ENCODE measurements at places on chromosomes 12 and 14.

- no peak for DNase-seq
Observed at GRCh38 chr12:38555620-38556591, 239.3 kb downstream of the ALG10B start.

DNA sequence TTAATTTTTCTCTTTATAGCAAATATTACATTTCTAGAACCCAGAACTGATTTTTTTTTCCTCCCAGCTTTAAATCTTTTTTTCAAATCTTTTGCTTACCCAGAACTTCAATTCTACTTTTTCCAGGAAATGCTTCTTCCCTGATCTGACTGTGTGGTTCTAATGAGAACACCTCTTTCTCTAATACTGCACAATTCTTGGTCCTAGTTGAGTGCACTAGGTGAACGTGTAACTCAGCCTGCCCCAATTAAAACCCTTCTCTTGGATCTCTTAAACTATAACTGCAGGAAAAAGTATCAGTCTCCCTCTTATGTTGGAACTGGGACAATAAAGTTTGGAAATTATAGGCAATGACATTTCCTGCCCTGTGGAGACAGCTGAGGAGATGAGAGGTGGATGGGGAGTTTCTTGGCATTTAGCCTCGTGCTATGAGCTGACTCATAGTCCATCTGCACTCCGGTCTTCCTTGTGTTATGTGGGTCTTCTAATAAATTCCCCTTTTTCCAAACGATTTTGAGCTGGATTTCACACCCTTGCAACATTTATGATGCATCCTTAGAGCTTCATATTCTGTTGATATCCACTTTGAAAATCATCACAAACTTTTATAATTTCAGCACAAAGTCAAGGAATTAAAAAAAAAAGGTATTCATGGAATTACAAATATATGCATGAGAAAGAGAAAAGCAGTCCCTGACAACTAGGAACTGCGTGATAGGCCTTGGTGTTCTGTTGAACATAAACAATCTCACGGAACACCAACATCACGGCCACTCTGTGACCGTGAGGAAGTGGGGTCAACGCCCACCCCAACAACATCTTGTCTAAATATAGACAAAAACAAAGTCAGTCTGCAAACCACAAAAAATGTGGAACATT lies 52.4 kb downstream of the BRMS1L start:
- DNase-seq: peak; percentile 87

GRCh38 chr14:101823511-101824120 lies 62.1 kb downstream of the PPP2R5C start:
- no peak for DNase-seq

GRCh38 chr12:65879878-65880277 lies 55.6 kb downstream of the HMGA2 start:
- DNase-seq: peak; percentile 82

DNA sequence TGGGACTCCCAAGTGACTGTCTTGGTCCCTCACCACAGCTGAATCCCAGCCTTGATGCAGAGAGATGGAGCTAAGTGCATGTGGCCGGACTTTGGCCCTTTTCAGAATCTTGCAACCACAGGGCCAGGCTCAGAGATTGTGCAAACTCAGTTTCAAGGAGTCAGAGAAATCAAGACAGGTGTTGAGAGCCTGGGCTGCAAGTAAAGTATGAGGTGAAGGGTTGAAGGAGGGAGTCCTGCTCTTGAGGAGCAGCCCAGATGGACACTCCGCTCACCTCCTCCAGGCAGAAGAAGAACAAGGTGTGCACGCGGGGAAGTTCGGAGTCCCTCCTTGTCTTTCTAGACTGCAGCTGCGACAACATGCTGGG lies 6.3 kb upstream of the BMP4 start:
- no peak for DNase-seq

GRCh38 chr14:104298458-104298857 lies 160.1 kb downstream of the KIF26A start:
- no peak for DNase-seq

- no peak for DNase-seq
Observed at GRCh38 chr14:73762375-73762822, 48.2 kb upstream of the PNMA1 start.

- peak; percentile 27 for DNase-seq
Observed at GRCh38 chr12:66688846-66689439, 10.1 kb upstream of the GRIP1 start.

- peak; percentile 41 for DNase-seq
Observed at GRCh38 chr14:68144051-68144681, 324.6 kb downstream of the RAD51B start.

- peak; percentile 92 for DNase-seq
Observed at GRCh38 chr12:120713861-120714482, 3.7 kb downstream of the UNC119B start.

- DNase-seq: peak; percentile 70
Observed at GRCh38 chr14:22882529-22883172, 371 bp upstream of the REM2 start.

DNA sequence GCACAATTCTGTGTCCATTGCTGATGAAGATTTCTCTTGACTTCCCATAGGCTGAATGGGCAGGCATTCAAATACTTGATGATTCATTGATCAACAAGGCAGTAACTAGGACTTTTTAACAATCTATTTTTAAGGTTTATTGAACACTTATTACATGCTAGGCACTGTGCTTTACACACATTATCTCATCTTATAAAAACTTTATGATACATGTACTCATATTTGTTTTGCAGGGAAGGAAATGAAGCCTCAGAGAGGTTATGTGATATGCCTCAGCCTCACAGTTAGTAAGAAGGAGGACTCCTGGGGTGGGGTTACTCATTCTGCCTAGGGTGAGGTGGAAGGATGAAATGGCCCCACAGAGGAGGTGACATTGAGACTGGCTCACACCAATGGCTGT lies 12.9 kb upstream of the EMP1 start:
- DNase-seq: no peak

DNA sequence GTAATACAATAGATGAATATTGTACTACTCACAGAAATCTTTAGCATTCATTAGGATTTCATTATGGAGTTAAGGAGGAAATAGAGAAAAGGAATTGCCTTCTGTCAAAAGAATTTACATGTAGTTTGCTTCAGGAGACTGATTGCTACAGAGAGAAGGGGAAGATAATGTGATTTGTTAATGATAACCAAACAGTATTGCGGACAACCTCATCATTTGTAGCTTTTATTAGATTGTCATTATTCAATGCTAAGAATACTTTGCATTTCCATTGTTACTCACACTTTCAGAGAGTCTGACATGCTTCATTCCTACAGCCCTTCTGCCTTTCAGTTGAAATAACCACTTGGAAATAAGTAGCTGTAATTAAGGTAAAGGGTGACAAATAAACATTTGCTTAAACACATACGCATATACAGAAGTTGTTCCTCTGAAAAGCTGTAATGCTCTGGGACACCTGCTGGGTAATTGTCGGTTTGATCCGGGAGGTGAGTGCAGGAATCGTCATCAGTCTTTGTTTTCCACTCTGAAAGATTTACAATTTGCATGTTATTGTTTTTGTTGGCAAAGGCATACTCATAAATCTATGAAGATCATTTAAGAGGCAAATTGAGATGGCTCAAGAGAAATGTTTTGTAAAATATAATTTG lies 600.2 kb downstream of the TRHDE start:
- no peak for DNase-seq

- DNase-seq: peak; percentile 29
Observed at GRCh38 chr12:120537856-120538220, 3.7 kb downstream of the RNF10 start.

DNA sequence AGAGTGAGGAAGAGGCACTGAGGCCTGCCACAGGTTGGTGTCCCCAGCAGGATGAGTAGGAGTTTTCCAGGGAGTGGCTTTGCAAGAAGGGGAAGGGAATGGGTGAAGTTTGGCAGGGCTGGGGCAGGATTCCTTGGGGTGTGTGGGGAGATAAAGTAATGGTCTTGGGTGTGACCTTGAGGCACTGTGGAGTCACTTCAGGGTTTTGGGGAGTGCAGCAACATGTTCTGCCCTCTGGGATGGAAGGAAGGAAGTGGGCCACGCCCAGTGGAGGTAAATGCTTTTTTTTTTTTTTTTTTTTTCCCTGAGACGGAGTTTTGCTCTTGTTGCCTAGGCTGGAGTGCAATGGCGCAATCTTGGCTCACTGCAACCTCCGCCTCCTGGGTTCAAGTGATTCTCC lies 108.9 kb downstream of the ADCK1 start:
- DNase-seq: no peak

- DNase-seq: no peak
Observed at GRCh38 chr14:92450351-92451070, 63.1 kb upstream of the RIN3 start.

DNA sequence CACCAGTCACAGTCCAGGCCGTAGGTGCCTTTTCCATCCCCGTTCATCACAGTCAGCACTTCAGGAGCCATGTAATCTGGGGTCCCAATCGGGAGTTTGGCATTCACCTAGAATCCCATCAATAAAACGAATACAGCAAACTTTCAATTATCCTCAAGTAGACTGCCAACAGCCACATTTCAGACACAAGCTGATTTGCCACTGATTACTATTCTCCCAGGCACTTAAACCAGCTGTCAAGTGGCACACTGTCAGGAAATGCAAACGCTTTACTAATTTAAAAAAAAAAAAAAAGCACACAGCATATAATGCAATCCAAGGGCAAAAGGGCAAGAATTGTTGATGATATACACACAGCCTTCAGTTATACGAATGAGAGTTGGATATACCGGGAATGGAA lies 51.9 kb downstream of the CIT start:
- DNase-seq: no peak

DNA sequence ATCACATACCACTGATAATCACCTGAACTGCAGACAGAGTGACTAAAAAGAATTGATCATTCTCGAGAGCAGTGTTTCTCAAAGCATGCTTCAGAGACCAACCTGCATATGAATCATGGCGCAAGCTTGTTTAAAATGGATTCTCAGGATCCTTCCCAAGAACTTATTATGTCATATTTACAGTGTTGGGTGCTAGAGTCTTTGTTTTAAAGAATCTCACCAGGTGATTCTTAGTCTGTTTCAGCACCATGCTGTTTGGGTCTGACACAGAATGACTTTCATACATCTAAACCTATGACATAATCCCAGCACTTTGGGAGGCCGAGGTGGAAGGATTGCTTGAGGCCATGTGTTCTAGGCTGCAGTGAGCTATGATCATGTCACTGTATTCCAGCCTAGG lies 31.3 kb upstream of the SSPN start:
- DNase-seq: no peak

DNA sequence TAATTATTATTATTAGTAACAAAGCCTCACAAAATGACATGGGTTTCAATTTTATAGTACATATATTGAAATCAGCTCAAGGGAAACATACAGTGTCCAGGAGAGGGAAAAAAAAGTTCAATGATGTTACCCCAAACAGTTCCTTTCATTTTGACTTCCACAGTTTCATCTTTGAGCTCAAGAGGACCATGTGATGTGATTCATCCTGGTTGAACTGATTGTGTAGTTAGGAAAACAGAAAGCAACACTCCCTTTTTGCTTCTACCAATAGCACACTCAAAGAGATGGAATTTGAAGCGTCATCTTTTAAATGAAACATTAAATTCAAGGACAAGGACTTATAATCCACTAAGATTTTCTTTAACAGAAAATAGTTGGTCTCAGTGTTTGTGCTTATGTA lies 461.0 kb downstream of the FOXG1 start:
- peak; percentile 35 for DNase-seq

DNA sequence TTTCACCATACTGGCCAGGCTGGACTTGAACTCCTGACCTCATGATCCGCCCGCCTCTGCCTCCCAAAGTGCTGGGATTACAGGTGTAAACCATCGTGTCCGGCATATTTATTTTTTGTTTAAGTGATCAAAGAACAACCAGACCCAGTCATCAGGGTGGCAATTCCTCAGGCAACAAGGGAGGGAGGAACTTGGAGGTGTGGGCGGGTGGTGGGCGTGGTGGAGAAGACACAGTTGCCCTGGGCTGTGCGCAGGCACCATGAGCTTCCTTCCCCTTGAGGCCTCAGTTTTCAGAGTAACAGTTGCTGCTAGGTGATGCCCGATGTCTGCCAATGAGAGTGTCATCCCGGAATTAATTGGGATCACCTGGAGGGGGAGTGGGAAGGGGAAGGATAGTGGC lies 191.7 kb downstream of the ALG10 start:
- DNase-seq: no peak

- DNase-seq: no peak
Observed at GRCh38 chr12:55515696-55516095, 23.5 kb downstream of the OR6C68 start.

DNA sequence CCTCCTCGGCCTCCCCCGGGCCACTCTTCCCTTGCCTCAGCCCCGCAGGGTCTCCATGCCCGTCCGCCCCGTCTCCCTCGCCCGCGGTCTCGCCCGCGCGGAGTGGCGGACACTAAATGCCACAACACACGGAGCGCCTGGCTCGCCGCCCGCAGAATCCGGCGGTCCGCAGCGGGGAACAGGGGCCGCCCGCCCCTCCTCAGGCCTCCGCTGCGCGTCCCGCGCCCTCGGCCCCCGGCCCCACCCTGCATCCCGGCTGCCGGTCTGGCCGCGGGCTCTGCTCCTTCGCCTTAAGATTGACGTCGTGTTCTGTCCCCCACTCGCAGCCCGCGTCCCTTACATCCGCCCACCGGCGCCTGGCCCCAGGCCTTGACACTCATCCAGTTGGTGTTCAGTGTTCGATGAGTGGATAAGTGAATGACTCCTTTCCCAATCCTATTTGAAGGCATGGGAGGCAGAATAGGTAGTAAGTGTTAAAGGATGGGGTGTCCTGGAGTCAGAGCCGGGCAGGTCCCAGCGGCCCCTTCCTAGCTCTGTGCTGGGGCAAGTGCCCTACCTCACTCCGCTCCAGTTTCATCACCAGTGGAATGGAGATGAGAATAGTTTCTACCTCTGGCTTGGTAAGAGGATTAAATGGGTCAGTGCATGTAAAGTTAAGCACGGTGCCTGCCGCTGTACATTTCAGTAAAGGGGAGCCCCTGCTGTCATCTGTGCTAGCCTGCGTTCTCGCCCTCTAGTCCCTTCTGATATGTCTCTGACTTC lies 622 bp downstream of the TECPR2 start:
- peak; percentile 50 for DNase-seq

GRCh38 chr14:37903343-37904191 lies 304.1 kb upstream of the SSTR1 start:
- DNase-seq: peak; percentile 74

GRCh38 chr12:45232756-45233372 lies 17.0 kb downstream of the ANO6 start:
- peak; percentile 95 for DNase-seq

DNA sequence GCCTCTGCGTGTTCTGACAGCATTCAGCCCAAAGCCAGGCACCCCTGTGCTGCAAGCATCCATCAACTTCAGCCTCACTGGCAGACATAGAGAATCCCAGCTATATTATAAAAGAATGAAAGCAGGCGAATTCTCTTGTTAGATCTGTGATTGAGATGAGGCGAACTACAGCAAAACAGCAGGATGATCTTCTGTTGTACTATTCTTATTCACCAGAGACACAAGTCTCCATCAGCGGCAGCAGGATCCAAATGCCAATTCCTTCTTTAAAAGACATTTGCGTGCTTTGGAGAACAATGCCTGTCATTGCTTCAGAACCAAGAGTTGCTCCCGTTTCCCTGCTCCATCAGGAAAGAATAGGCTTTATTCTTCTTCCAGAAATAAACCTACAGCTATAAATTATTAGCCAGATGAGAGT lies 188.9 kb downstream of the SLC41A2 start:
- DNase-seq: no peak

GRCh38 chr12:21828136-21828775 lies 53.8 kb upstream of the KCNJ8 start:
- peak; percentile 59 for DNase-seq

Measured in foreskin fibroblast (primary cell).